Mesenteric fat pad (tissue), 1 donor: ENCODE measurements at places on chromosomes 16 and 17.
A peak's percentile ranks its signal among the peaks of the same experiment; 100 is the strongest.

- DNase-seq: peak; percentile 92
Measured at GRCh38 chr17:4998027-4998731, 429 bp downstream of the KIF1C start.

DNA sequence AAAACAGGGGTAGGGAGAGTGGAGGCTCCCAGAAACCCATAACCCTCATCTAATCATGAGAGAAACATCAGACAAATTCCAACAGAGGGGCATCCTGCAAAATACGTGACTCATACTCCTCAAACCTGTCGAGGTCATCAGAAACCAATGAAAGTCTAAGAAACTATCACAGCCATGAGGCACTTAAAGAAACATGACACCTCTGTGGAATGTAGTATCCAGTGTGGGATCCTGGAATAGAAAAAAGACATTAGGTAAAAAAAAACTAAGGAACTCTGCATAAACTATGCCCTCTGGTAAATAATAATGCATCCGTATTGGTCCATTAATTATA is 16.4 kb downstream of the CDH5 start:
- DNase-seq: no peak

- no peak for DNase-seq
Measured at GRCh38 chr17:14434506-14434905, 133.6 kb downstream of the HS3ST3B1 start.

DNA sequence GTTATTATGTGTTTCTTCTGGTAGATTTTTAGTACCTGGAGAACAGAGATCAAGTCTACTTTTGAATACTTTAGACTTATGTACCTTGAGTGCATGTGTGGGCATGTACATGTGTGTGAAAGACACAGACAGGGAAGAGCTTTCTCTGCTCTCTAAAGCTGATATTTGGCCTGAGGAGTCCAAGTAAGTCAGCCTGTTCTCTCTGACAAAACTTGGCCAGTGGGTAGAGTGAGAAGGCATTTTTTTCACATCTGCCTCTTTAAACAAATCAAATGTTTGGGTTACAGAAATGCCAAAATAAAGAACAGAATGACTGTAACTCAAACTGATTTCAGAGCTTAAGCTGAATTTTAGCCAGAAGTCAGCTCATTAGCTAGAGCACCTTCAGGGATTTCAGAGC is 309.7 kb upstream of the DYNLRB2 start:
- DNase-seq: no peak

- DNase-seq: no peak
Measured at GRCh38 chr17:6487251-6488007, 43.2 kb downstream of the PIMREG start.

DNA sequence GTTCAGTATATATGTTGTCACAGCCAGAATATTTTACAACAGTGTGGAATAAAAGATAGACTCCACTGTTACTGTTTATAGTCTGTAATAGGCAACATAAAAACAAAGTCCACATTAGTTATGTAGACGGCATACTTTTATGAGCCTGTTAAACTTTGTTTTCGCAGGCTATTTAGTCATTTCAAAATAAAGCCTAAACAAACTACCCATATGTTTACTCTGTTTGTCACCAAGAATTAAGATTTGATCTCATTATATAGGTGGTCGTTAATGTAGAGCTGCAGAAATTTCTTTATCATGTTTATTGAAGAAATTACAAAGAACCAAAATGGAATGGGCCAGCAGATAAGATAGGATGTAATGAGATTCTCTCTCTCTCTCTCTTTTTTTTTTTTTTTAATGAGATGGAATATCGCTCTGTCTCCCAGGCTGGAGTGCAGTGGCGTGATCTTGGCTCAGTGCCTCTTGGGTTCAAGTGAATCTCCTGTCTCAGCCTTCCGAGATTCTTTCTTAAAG is 943.8 kb upstream of the SOX9 start:
- DNase-seq: no peak

GRCh38 chr16:28069971-28070794 is 6.7 kb upstream of the GSG1L start:
- no peak for DNase-seq

- no peak for DNase-seq
Measured at GRCh38 chr17:64254755-64255154, 8.3 kb downstream of the TEX2 start.

DNA sequence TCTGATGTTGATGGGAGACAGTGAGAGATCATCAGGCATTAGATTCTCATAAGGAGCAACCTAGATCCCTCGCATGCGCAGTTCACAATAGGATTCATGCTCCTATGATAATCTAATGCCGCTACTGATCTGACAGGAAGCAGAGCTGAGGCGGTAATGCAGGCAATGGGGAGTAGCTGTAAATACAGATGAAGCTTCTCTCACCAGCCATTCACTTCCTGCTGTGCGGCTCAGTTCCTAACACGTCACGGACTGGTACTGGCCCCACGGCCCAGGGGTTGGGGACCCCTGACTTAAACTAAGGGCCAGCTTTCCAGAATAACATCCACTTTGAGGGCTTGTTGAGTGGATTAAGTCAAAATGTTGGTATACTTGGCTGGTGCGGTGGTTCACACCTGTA is 2.6 kb upstream of the TMEM219 start:
- DNase-seq: peak; percentile 37

- peak; percentile 97 for DNase-seq
Measured at GRCh38 chr16:85010931-85011845, at the start of gene ZDHHC7. Gene ZDHHC7, minus strand, starts transcription at chr16:85011535. Its CDS starts 20,917 bp downstream, at chr16:84990618.
